ENCODE measurements at places on chromosomes 5 and 9.
A peak's percentile ranks its signal among the peaks of the same experiment; 100 is the strongest.

DNA sequence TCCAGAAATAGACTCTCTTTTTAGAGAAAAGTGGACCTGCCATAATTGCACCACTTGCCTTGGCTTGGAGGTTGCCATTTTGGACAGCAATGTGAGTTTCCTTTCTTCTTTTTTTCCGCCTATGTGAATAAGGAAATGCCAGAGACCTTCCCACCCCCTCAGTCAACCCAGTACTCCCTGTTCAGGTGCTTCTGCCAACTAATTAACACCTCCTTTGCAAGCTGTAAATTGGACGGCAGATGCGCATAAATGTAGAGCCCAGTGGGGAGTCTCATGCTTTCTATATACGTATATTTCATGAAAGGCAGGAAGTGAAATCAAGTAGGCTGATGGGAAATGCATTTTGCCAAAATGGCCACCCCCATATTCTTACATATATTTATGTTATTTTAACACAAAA is 269.8 kb upstream of the RFX3 start:
- DNase-seq = no peak

DNA sequence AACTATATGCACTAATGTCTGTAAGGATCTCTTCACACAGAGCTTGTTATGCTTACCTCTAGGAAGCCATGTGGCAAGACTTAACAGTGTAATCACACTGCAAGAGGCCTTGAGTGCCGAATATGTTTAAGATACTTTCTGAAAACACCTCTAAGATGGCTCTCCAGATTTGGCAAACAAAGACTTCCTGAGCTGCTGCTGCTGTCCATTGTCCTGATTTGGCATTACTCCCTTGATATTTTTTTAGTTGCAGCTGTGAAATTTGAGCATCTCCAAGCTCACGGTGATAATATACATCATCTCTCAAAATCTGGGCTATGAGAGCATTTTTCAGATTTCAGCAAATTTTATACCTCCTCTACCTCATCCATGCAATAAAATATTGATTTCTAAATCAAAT is 384.5 kb upstream of the CDH6 start:
- DNase-seq = no peak

- DNase-seq = peak; percentile 76
These were observed 97.1 kb downstream of the ENC1 start for GRCh38 chr5:74543162-74543995.

DNA sequence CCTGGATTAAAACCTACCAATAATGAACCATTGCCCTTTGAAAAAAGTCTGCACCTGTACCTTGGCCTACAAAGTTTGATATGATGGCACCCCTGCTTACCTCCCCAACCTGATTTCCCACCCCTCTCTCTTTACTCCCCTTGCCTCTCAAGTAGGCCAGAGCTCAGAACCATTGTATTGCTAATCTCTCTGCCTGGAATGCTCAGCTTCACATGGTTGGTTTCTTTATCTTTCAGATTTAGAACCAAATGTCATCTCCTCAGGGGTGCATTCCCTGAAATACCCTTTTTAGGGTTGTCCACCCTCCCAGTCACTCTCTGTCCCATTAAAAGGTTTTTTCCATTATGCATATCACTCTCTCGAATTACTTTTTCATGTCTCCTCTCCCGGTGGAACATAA is 116.6 kb upstream of the VCAN start:
- no peak for DNase-seq

GRCh38 chr5:126613941-126614592 is 13.3 kb downstream of the PHAX start:
- DNase-seq = no peak

DNA sequence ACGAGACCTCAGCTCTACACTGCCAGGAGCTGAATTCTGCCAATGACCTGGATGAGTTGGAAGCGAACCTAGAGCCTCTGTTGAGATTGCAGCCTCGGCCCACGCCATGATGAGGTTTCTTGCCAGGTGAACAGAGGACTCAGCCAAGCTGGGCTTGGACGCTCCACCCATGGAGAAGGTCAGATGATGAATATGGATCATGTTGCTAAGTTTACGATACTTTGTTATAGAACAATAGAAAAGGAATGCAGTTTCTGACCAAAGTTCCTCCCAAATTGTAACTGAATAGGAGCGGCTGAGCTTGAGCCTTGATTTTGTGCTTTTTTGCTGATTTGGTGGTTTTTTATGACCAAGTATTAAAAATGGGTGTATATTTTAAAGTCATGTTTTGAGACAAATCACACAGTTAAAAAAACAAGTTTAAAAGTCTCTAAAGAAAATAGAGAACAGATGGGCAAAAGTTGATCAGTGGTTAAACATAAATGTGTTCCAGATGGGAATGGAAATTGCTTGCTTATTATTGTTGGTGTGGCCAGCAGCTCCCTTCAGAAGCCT is 32.9 kb downstream of the ROPN1L start:
- DNase-seq = no peak

- no peak for DNase-seq
These were observed 47.3 kb downstream of the RASGEF1C start for GRCh38 chr5:180161420-180162303.

GRCh38 chr9:122991370-122991830 is 42.1 kb upstream of the GPR21 start:
- DNase-seq = peak; percentile 52

GRCh38 chr5:34811706-34812105 is 27.3 kb upstream of the TTC23L start:
- no peak for DNase-seq

DNA sequence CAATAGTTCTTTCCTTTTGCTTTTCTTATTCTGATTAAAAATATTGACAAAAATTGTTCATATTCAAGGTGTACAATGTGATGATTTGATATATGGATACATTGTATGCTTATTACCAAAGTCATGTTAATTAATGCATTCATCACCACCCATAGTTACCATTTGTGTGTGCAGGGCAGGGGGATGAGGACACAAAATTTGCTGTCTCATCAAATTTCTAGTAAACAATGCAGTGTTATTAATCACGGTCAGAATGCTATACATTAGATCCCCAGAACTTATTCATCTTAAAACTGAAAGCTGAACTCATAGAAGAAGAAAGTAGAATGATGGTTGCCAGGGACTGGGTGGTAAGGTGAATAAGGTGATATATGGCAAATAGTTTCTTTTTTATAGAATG is 303.7 kb upstream of the SLC24A2 start:
- no peak for DNase-seq

DNA sequence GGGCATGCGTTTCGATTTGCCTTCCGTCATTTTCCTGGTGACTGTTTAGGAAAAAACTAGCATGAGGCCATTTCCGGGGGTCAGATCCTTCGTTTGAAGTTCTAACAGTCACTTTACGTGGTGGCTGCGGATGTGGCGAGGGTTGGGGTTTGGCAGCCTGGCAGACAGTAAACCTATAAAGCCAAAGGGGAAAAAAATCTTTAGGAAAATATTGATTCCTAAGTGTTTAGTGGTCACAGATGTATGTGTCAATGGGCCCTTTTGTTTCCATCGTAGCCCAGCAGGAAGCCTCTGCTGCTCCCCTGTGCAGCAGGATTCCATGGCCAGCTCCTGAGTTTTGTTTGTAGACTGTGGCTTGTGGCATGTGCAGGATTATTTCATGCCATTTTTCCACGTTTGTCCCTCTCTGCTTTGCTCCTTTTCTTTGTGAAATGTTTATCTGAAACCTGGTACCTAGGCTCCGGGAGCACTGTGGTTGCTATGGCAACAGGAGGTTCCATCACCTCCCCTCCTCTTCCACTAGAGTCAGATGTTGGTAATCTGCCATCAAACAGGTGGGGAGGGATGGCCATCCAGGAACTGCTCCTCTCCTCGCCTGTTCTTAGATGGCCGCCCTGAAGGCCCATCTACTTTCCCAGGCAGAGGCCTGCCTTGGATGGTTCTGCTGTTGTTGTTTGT is 202.3 kb downstream of the AOPEP start:
- DNase-seq = no peak

- no peak for DNase-seq
These were observed 25.6 kb upstream of the NTNG2 start for GRCh38 chr9:132136151-132136780.

DNA sequence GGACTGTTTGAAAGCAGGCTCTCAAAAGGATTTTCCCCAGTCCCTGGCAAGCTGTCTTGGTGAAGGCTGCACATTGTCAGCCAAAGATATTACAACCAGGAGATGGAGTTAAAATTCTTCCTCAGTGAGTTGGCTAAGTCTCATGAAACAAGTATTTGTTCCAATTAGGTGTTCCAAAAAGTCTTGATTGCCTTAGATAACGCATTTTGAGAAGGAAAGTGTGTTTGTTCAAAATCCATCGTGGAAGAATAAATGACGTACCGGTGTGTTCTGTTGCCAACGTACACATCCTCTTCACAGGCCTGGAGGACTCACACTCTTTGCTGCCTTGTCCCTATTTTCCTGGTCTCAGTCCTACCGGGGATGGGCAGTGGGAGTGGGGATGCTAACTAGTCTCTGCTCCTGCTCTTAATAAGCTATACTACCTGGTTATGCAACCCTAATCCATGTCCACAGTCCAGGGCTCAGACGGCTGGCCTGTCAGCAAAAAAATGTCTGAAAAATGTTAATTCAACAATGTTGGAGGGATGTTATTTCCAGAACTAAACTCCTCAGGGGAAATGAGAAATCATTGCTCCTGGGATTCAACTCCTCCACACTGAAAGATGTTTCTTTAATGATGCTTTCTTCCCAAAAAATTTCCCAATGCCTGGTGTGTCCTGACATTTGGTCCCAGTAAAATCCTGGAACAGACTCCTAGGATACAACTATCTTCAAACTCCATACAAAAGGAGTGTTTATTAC is 175.3 kb upstream of the KLF9 start:
- no peak for DNase-seq

- no peak for DNase-seq
These were observed 29.1 kb downstream of the P4HA2 start for GRCh38 chr5:132198571-132198970.

GRCh38 chr5:97004423-97005060 is 68.7 kb downstream of the LNPEP start:
- no peak for DNase-seq

- no peak for DNase-seq
These were observed 34.1 kb downstream of the CXXC5 start for GRCh38 chr5:139682016-139682975.

- DNase-seq = no peak
These were observed 556.4 kb upstream of the CTNND2 start for GRCh38 chr5:12460493-12461261.

GRCh38 chr9:89649039-89649691 is 44.4 kb downstream of the GADD45G start:
- DNase-seq = no peak

- no peak for DNase-seq
These were observed 122.1 kb upstream of the SPRY4 start for GRCh38 chr5:142446960-142447279.

DNA sequence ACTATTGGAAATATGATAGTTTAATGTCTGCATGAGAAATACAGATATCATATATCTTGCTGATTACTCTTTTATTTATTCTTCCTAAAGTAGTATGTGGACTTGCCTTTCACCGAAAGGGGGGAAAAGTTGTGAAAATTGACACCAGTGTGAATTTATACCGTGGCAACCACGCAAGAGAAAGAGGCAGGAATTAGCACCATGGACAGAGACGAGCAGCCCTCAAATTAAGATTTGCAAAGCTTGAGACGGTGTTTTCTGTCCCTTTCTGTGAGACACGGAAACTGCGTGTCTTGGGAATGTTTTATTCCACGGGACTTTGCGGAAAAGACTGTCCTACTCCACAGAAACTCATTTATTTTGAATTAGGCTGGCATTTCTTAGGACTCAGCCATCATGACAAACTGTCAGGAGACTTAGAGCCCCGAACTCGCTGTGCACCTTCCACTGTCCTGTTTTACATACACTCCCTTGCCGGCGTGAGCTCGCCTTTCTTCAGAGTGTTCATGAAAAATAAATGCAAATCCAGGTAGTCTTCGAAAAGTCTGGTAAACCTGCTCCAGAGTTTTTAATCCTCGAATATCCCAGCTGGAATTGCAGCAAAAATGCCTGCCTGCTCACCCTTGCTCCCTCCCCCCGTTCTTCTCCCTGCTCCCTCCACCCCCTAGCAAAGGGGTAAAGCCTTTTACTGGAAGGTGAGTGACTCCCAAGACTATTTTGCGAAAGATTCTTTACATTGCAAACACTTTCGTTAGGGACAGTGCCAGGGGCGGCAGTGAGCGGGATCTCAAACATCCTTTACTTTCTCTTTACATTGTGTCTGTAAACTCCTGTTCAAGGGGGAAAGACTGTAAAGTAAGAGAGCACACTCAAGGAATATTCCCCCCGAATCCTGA is 3.8 kb upstream of the ELAVL2 start:
- DNase-seq = peak; percentile 20

DNA sequence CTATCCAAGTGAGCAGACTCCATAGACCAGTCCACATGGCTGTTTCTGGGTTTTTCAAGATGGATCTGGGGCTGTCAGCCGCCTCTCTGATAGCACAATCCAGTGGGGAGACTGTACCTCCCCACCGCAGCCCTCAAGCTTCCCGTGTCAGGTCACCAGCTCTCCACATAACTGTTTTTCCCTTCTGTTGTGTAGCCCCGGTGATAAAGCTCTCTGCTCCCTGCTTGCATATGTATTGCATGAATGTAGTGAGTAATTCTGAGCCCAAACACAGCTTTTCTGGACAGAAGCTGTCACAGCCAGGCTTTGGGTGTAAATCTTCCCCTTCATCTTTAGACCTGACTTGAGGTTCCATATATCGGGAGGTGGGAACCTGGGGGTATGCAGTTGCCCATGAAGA is 23.1 kb upstream of the CFAP157 start:
- DNase-seq = no peak

- DNase-seq = no peak
These were observed 284.5 kb downstream of the SPATA31D1 start for GRCh38 chr9:82273121-82273520.

- DNase-seq = no peak
These were observed 193.4 kb downstream of the CDK5RAP2 start for GRCh38 chr9:120386390-120387131.

GRCh38 chr9:138022756-138023393 is 145.3 kb downstream of the CACNA1B start:
- no peak for DNase-seq

DNA sequence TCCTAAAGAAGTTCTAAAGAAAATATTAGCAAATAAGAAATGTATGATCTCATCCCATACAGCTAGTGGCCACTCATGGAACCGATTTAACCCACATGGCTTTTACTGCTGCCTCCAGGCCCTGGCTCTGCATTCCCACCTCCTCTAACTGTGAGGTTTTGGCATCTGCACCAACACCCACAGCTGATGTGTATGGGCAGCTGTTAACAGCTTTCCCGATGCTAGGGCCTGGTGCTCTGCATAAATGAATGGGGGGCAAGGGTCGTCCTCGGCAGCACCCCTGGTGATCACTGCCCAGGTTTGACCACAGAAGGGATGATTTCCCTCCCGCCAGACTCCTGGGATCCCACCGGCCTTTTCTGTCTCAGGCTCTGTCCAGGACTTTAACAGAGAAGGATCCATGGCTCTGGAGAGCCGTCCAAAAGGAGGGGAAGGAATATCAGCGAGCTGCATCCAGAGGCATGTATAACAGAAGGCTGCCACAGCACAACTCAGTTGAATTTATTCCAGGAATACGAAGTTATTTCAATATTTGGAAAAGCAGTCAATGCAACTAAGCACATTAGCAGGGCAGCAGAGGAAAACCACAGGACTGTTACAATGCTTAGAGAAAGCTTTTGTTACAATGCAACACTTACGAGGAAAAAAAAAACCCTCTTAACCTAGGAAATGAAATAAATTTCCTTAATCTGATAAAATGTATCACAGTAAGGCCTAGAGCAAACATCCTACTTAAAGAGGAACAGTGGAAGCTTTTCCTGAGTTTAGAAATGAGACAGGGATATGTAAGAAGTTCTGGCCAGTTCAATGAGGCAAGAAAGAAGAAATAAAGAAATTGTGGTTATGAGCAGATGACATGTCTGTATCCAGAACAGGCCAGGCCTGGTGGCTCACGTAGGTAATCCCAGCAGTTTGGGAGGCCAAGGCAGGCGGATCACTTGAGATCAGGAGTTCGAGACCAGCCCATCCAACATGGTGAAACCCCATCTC is 63.1 kb downstream of the NACC2 start:
- no peak for DNase-seq

Measured in LoVo (cell line).